ENCODE measurements at places on chromosomes 12 and 14.

DNA sequence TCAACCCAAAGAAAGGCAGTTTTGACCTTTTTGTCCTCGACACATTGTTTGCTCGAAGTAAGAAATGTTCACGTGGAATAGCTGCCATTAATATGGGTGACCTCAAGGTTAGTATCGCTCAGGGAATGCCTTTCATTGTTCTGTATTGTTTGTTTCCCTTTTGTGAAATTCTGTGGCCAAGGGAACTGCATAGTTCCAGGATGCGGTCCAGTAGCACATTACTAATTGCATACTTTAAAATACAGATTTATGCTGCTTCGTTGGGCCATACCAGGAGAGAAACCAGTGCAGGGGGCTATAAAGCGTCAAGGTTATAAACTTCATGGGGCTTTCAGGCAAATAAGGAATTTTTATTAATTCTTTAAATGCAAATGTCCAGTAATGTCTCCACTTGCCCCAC lies 73.3 kb upstream of the USP44 start:
- DNase-seq = no peak

DNA sequence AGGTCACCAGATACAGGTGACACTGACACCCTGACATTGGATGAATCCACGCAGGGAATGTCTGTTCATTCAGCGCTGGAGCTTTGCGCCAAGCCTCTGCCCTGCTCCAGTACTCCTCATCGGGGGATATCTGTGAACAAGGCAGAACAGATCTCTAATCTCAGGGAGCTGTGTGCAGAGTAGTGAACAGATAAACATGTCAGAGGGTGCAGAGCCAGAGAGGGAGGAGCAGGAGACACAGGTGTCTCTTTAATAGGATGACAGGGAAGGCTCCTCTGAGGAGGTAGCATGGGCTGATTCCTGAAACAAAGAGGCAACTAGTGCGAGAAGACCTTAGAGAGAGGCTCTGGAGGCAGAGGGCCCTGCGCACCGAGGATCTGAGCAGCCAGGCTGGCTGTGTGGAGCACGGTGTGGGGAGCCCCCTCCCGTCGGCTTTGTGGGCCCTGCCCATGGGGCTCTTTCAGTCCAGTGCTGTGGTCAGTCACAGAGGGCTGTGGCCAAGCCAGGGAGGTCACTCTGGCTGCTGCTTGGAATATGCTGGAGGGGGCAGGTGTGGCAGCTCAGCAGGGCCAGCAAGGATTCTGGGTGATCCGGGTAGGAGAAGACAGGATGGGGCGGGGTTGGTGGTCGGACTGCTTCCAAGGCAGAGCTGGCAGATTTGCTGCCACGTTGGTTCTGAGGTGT lies 55.6 kb downstream of the TECPR2 start:
- DNase-seq = no peak

- DNase-seq = no peak
Observed at GRCh38 chr12:48580831-48581230, 11.0 kb upstream of the LALBA start.

DNA sequence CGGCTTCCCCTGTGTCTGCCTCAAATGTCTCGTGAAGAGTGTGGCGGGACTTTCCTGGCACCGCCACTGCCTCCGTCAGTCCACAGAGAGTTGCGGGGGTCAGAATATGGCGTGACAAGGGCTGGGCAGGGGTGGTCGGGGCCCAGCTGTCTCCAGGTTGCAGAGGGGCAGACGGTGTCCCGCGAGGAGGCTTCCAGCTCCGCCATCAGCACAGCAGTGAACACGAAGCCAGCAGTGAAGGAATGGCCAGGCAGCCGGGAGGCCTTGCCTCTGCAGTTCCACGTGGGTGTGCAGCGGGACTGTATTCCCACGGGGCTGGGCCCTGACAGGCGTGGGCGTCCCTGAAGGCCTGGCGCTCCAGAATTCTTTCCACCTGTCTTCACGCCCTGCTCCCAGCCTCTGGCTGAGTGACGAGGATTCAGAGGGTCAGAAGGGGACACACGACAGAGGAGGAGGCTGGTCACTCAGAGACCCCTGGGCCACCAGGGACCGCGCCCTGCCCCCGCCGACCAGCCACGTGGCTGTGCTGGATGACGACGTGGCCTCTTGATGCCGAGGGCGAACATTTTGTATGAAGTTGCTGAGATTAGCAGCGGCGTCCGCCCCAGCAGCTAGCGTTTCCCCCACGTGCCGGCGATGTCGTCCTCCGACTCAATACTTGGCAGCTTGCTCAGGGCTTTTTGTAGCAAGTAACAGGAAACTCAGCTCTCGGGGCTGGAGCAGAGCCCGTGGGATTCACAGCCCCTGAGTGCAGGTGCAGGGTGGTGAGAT lies 25.0 kb upstream of the GALNT9 start:
- no peak for DNase-seq

GRCh38 chr12:47687636-47688035 lies 18.2 kb downstream of the RPAP3 start:
- no peak for DNase-seq

DNA sequence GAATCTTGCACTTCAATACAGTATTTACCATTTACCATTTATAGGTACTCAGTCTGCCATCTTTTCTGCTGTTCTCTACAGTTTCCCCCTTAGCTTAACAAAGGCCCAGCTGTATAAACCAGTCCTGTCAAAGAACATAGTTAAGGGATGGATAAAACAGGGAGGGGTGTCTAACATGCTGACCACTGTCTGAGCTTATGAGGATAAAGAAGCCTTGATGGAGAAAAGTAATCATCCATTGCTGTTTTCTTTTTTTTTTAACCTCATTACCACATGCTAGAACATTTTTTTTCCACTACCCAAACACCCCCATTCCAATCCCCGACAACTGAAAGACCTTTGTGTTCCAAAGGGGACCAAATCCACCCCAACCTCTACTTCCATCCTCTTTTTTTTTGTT lies 39.9 kb downstream of the SOX5 start:
- DNase-seq = no peak

- DNase-seq = no peak
Observed at GRCh38 chr12:108933949-108934348, 54.1 kb downstream of the DAO start.

DNA sequence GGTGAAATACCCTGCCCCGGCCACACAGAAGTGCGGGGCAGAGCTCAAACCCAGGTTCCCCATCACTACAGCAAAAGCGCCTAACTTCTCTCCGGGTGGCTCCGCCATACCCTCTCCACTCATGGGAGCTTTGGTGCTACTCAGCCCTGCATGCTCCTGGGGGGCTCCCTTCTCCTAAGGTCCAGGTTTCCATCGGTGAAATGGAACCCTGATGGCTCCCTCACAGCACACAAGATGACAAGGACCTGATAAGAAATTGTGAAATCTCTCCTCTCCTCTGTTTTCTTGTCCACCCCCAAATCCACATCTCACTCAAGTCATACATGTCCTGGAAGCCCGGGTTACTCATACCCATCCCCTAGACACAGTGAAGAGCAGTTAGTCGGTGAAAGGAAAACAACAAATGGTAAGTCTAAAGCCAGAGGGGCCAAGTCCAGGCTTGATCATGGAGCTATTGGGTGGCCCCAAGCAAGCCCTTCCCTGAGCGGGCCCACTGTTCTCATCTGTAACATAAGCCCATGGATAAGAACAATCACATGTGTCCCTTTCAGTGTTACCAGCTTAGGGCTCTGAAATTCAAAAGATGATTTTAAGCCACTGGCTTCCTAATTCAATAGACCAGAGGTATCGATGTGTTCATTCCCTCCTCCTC lies 317.5 kb downstream of the BCL11B start:
- DNase-seq = no peak

GRCh38 chr12:29155079-29155478 lies 6.0 kb downstream of the FAR2 start:
- DNase-seq = no peak

- no peak for DNase-seq
Observed at GRCh38 chr14:59657769-59658168, 81.2 kb upstream of the CCDC175 start.
